Activated T-cell treated with anti-CD3 and anti-CD28 coated beads, Interleukin-2, amount 50 U/mL, for 48 hours (primary cell): ENCODE measurements at places on chromosomes 3 and 15.

GRCh38 chr3:156918746-156919145 is 92.6 kb downstream of the LEKR1 start:
- DNase-seq: no peak

- DNase-seq: no peak
These were observed 94.0 kb downstream of the CYP19A1 start for GRCh38 chr15:51244423-51244869.

- no peak for DNase-seq
These were observed 849 bp downstream of the TRAK1 start for GRCh38 chr3:42092006-42092405.

DNA sequence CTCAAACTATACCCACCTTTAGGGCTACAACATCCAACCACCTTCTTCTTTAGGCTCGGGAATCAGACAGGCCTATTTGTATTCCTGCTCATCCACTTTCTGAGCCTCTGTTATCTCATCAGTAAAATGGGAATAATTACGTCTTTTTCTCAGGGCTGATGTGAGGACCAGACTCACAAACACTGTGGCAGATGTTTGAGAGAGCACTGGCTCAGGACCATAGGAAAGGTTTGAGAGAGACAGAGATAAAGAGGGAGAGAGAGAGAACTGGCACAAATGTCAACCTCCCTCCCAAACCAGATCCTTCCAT is 4.8 kb upstream of the DAPK2 start:
- no peak for DNase-seq

DNA sequence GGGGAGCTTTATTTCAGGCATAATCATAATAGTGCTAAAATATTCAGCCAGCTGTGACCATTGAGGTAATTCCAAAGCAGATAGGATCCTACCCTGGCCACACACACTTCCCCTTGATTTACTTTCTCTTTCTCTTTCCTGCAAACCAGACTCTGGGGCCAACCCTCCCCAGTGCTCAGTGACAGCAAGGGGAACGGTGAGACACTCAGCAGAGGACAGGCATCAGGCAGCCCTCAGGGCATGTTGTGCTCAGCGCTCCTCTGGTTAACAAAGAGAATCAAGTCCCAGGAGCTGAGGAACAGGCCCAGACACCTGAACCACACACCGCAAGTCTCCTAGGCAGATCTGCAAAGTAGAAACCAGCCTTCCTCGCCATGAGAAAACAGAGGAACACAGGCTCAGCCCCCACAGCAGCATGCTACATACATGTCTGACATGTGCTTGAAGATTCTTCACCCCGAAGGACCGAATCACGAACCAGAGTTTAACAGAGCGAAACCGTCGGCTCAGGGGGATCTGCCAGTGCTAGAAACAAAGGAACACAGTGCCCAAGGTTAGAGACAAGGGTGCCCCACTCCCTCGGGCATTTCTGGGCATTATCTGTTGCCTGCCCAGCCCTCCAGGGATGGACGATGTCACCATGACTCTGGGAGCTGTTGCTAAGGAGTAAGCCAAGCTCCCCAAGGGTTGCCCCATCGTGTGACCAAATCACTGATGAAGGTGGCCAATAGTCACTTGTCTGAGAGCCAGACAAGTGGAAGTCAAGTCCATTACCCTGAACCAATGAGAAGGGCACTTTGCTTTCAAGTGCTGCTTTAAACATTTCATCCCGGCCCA is 17.5 kb downstream of the HDC start:
- no peak for DNase-seq

DNA sequence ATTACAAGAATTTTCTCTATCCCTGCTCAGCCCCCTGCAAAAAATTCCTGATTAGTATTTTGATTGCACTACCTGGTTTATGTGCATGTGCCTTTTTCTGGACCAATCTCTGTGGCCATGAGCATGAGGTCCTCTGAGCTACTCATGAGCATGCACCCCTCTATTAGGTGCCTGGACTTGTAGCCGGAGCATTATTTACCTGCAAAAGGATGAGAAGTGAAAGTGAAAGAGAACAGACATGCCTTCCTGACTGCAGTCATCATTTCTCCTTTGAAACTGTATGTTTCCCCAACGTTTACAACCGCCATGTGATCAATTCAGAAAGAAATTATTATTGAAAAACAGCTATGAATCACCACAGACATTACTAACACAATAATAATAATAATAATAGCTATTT is 1008.8 kb downstream of the ROBO2 start:
- no peak for DNase-seq

DNA sequence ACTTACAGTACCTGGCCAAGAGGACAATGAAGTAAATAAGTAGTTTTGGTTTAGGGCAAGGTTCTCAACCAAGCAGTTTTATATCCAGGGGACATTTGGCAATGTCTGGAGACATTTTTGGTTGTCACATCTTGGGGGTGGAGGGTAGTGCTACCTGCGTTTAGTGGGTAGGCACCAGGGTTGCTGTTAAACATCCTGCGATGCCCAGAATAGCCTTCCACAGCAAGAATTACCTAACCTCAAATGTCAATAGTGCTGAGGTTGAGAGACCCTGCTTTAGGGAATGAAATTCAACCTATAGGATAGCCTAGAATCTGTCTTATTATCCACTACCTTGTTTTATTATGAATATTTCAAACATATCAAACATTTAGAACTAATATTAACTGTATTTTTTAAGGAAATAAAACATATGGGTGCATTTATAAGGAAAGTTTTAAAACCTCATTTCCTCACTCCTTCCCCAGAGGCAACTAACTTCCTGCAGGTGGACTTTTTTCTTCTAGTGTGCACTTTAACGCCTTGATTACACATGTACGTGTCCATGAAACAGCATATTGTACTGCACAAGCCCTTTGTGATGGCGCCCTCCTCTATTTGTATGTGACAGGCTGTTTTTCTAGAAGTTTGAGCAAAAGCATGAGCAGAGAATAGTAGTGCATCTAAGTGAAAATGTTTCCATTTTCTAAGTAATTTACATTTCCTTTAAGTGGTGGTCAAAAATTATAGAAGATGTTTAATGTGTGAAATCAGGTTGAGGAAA is 57.1 kb downstream of the TRAK1 start:
- no peak for DNase-seq

DNA sequence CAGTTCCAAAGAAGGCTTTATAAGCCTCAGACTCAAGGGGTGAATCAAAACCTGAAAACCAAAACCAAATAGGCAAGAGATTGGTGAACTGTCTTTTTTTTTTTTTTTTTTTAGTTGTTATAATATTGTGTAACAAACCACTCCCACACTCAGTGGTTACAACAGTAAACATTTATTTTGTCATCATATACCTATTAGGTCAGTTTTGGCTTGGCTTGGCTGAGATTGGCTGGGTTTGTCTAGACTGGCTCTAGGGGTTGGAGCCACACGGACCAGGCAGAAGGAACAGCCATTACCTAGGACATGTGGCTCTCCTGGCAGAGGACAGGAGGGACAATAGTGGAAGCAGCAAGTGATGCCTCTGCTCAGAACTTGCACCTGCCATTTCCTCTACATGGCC is 26.4 kb upstream of the RYR3 start:
- DNase-seq: no peak

GRCh38 chr3:38446812-38447211 is 6.9 kb upstream of the ACVR2B start:
- no peak for DNase-seq

- no peak for DNase-seq
These were observed 87.3 kb upstream of the IGSF10 start for GRCh38 chr3:151548195-151548594.

DNA sequence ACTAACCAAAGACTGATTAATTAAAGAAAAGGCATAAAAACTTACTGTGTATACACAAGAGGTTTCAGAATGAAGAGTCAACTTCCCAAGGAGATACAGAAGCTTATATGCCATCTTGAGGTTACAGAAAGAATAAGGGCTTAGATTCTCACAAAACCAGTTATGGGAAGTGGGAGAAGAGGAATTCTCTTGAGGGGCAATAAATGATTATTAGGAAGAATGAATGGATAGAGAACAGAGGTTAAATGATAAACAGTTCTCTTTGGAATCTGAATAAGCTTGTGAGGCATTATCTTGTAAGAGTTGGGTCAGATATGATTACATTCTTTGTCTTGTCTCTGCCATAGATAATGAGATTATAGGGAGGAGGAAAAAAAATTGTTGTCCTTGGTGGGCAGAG is 126.7 kb upstream of the SPATA16 start:
- DNase-seq: no peak

DNA sequence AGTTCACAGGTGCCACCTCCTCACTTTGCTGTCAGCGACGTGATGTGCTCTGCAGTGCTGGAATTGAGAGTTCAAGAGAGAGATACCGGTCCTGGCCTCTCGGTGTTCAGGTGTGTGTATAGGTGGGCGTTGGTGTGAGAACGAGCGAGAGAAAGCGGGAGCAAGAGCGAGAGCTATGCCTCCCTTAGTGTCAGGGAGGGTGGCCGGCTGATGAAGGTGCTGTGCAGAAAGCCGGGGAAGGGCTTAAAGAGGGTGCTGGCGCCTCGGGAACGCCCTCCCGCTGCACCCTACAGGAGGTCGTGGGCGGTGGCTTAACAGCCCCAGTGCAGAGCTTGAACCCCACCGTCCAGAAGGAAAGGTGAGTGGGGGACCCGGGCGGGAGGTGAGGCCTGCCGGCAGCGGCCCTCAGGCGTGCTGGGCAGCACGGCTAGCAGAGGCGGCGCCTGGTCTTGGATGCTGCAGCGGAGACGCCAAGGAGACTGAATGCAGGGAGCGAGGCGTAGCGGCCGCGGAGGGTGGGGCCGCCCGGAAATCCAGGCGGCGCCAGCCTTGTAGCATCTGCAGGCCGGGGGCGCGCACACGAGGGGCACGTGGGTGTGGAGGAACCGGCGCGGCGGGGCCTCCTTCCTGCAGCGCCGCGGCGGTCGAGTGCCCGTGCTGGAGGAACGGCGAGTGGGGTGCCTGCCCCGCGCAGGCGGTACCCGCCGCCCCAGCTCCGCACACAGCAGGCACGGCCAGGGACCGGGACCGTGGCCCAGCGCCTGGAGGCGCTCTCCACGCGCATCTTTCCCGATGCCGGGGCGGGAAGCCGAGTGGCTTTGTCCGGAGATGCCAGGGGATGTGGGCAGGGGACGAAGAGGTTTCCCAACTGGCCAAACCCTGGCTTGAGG is 246.8 kb upstream of the TOPAZ1 start:
- DNase-seq: peak; percentile 54

DNA sequence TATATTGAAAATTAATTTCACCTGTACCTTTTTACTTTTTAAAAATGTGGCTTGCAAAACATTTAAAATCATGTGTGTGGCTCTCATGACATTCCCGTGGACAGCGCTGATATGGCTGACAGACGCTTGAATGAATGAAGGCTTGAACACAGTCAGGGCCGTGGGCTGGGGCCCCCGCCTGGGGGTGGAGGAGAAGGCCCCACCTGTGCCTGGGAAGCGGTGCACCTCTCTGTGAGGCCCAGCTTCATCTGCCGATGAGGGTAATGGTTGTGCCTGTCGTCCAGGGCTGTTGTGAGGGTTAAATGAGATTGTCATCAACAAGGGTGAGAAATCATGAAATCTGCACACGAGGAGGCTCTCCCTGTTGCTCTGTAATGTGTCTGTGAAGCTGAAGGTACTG is 85.9 kb upstream of the PRR23E start:
- DNase-seq: no peak

- DNase-seq: no peak
These were observed 27.5 kb downstream of the SQOR start for GRCh38 chr15:45662375-45662774.
